Lung (tissue), 17 donors: ENCODE measurements at places on chromosomes 6 and 20.

DNA sequence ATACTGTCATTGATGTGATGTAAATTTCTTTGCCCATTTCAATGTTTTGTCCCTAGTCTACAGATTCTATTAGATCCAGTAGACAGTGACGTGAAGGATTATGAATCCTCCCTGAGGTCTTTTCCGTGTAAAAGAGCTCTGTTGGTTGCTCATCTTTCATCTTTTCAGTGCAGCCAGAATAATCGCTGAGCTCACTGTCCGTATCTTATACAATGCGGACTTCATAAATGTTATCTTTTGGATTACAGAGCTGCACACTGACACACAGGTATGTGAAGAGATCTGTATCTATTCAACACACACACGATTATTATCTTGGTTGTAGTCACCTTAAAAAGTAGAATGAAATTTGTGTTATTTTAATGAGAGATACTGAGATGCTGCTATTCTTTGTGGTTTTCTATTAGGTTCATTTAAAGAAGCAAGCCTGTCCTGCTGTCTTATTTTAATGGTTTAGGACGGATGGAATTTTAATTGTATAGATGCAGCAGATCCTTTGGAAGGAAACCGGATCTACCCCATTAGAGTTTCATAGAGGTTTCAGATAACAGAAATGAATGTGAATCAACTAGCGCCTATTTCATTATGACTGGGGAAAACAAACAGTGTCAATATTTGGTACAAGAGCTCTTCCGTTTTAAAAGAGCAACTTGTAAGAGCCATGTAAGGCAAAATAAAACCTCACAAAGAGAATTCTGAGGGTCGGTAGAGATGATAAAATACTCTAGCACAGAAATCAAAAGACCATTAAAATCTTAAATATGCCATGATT is 79.4 kb downstream of the BMP6 start:
- no peak for DNase-seq

DNA sequence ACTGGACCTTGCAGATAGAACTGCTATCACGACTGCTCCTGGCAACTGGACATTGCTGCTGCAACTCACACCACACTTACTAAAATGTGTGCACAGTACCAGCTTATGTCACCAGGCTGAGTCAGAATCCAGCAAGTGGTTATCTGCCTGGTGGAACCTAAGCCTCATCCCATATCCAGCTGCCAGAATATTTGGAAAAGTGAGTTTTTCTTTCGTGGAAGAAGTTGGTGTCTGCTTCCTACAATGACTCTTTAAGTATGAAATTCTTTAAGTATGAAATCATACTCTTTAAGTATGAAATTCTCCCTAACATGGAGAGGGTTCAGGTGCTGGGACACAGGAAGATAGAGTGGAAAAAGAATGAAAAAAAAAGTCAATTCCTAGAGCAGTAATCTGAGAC is 16.4 kb upstream of the POLR1H start:
- no peak for DNase-seq

DNA sequence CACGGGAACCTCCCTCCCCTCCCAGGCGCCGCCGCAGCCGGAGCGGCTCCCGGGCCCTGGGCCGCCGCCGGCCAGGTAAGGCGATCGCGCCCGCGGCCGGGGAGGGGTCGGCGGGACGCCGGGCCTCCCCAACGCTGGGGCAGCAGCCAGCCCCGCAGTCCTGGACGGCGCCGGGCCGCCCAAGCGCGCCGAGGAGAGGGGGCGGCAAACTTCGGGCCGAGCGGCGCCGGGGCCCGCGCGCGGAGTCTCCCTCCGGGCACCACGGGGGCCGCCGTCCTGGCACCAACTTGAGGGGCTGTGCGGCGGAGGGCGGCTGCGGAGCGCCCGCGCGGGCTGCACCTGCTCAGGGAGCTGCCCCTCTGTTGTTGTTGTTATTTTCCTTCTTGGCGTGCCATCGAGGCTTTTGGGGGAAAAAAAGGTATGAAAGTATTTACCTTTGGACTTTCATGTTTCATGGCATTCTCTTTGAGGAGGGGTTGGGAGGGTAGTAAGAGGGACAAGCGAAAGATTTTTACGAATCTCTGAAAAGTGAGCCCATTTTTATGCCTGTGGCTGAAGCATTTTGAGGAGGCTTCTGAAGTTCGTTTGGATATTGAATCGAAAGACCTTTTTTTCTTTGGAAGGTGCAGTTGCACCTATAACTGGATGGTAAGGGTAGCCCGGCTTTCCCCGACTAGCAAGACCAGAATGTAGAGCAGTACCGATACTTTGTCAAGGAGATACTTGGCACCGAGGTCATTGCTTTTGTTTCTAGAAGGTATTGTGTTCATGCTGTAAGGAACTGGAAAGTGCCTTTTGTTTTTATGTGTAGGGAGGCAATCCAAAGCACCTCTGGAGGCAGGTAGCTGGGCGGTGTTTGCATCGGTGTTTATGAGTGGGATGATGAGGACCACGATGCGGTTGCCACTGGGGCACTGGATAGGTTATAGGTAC is at the start of gene RNF182:
TSS of gene RNF182 (plus strand) at position 4 of the 933 bp plus-strand sequence. CDS start 52,168 bp downstream, outside the sequence.
- no peak for DNase-seq

DNA sequence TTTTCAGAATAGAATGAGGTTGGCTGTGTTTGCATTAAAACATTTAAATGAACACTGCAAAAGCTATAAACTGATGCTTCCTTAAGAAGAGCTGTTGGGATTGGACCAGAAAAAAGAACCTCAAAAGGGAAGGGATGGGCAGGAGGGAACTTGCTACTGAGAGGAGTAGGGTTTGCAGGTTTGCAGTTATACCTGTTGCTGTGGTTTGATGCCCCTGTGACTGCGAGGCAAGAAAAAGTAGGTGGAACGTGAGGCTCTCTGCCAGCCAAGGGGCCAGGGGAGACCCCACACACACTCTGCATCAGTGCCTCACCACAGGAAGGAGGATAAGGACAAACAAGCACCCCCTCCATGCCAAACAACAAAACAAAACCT is 197.2 kb downstream of the BCAS1 start:
- peak; percentile 28 for DNase-seq

- no peak for DNase-seq
Observed at GRCh38 chr20:60695226-60696000, 556.6 kb upstream of the CDH4 start.

DNA sequence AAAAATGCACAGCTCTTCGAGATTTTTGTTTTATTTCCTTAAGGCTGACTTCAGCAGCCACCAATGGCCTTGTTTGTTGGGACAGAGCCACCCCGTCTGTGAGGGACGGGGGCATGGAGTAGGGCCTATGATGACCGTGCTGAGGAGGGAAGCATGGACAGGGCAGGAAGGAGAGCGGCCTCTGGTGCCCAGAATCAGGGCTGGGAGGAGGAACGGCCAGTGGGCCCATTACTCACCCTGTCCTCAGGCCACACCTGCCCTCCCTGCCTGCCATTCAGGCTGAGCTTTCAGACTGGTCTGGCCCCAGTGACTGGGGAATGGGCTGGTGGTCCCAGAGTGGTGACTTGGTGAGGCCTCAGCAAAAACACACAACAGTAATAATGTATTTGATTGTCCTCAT is 104.4 kb downstream of the SMOC2 start:
- DNase-seq: no peak
